Endothelial cell of coronary artery (primary cell): ENCODE measurements at places on chromosomes 7 and 10. TPM values are rescaled to one million over a fixed set of nuclear protein-coding genes. Genes with fewer than 3 reads are reported as not detected.

The AKR1C1 gene
- total RNA-seq, result 0.27 and 3.2 TPM in 2 replicates

The SPDYE1 gene
- not detected in 2 replicates for total RNA-seq

The CDHR3 gene
- 1.3 and 1.7 TPM in 2 replicates for total RNA-seq

The GNAT3 gene
- total RNA-seq, result not detected in 2 replicates

The HABP2 gene
- total RNA-seq, result not detected in 2 replicates

The SPDYE8 gene
- not detected in 2 replicates for total RNA-seq

The MYL10 gene
- total RNA-seq, result not detected in 2 replicates

The SCRN1 gene
- 89.5 and 99.9 TPM in 2 replicates for total RNA-seq

The NOLC1 gene
- 35.4 and 40.3 TPM in 2 replicates for total RNA-seq

The TAS2R3 gene
- total RNA-seq, result 1.2 and 1.3 TPM in 2 replicates
